Occipital lobe (tissue), 3 donors: ENCODE measurements at places on chromosomes 2 and 18.

DNA sequence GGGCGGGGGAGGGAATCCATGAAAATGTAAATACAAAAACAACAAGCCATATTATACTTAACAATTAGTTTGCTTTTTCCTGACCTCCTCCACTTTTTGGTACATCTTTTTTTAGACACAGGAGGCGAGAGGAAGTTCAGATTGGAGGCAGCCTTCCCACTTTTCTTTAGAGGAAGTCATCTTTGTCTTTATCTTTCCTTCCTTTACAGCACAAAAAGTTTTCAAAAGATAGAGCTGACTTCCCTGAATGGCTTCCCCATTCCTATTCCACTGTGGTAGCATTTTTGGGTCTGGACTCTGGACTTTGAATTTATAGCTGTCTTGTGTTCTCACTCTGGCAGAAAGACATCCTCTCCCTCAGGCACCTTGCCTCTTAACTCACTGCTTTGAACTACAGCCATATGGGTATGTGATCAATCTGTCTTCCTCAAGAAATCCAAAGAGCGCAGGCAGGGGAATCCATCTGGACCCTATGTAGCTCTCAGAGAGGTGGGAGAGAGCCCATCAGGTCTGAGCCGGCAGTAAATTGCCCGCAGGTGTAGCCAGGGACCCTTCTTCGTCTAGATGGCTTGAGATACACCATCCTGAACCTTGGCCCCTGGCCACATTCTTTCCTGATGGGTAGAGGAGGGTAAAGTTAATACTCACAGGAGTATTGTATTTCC lies 101.9 kb downstream of the AQP4 start:
- DNase-seq, result no peak

GRCh38 chr2:162748566-162749215 lies 89.9 kb downstream of the KCNH7 start:
- no peak for DNase-seq

GRCh38 chr2:149860276-149860921 lies 272.8 kb upstream of the MMADHC start:
- DNase-seq, result no peak

DNA sequence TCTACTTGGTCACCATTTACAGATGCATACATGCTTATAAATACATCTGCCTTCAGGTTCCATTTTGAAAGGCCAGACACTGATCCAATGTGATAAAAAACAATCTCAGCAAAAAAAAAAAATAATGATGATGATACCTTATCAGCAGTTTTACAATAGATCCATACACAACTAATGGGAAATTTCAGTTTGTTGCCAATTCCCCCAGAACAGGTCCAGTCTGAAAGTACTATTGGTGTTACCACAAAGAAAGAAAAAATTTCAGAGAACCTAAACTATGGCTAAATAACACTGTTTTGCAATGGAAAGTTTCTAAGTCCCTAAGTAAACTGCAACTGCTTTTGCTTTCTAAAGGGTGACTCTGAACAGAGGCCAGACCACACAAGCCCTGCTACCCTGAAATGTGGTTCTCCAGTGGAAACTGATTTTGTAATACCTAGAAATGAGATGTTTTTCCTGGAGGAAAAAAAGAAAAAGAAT lies 54.1 kb downstream of the LPIN2 start:
- DNase-seq, result no peak

DNA sequence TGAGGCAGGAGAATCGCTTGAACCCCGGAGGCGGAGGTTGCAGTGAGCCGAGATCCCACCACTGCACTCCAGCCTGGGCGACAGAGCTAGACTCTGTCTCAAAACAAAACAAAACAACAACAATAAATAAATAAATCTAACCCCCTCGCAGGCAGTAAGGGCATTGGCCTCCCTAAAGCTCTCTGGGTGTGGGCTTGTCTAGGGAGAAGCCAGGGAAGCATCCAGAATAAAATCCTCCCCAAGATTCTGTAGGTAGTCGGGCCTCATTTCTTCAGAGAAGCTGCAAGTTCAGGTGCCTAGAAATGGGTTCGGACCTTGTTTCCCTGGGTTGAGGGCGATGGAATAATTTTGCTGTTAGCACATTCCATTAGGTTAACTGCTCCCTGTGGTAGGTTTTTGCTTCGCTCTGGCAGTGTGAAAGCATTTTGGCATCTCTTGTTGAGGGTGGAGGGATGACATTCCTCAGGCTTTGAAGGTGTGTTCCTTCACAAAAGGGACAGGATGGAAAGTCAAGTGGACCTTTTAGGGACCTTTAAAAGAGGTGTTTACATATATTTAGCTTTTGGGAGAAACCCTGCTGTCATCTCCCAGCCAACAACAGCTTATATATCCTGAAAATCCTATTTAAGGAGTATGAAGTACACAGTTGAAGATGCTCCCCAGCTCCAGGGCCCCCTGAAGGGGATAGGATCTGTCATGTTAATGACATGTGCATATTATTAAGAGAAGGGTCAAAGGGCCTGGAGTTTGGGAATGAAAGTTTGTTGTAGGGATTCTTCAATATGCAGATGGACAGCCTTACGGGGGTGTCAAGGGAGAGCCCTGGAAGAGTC lies 17.7 kb downstream of the MYCN start:
- no peak for DNase-seq

DNA sequence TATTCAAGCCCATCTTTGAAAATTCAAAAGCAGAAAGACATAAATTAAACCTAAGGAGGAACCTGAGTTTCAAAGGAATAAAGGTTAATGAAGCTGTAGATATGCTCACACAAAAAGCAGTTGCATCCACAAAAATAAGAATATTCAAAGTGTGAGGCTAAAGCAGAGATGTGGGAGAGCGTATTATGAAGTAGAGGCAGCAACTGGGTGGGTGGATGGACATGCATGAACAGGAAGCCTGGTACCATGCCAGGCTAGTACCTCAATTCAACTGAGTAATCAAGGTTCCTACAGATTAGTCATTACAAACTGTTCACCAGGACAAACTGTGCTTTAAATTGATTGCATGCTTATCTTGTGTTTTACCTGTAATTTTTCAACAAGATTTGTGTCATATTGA lies 330.0 kb upstream of the PKDCC start:
- DNase-seq, result peak; percentile 3

- no peak for DNase-seq
Observed at GRCh38 chr18:35692866-35693265, 111.3 kb downstream of the GALNT1 start.

GRCh38 chr2:10497797-10498251 lies 49.7 kb upstream of the ODC1 start:
- DNase-seq, result peak; percentile 62

DNA sequence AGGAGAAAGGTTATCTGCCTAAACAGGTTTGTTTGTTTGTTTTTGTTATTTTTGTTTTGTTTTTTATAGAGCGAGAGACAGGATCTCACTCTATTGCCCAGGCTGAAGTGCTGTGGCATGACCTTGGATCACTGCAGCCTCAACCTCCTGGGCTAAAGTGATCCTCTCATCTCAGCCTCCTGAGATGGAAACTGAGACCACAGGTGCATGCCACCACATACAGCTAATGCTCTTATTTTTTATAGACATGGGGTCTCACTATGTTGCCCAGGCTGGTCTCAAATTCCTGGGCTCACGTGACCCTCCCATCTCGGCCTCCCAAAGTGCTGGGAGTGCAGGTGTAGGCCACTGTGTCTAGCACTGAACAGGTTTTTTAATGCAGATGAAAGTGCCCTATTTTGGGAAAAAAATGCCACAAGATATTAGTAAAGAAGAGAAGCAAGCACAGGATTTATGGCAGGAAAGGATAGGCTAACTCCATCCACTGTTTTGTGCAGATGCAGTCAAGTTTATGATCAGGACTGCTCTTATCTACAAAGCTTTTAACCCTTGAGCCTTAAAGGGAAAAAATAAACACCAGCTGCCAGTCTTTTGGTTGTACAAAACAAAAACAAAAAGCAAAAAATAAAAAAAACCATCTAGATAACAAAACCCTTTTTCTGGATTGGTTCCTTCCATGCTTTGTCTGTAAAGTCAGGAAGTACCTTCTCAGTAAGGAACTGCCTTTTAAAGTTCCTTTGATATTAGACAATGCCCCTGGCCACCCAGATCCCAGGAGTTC lies 29.4 kb downstream of the MAP4K3 start:
- DNase-seq, result no peak

DNA sequence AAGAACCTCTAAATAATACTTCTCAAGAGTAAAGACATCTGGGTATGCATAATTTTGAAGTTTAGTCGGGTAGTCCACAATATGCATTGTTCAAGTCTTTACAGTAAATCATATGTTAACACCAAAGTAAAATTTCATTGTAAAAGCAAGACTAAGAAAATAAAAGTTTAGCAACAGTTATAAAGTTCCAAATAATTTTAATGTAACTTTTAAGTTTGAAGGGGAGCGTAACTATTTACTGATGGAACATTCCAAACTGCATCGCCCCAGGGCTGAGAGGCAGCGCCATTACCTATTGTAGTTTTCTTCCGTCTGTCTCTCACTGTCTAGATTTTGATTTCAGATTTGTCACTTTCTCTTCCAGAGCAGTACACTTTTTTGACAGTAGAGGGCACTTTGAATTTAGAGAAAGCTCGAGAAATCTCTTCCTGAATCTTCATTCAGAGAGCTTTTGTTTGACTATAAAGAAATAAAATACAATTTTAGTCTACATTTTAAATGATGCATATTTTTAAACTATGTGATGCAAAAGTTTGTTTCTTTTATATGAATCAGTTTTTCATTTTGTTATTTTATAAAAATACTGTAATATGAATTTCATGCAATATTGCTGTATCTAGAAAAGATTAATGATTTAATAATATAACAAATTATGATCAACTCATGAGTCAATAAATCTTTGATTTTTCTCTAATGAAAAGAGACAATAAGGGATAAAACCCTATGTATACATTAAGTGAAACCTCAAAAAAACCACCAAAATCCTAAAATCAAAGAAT lies 389.8 kb downstream of the FIGN start:
- DNase-seq, result no peak

DNA sequence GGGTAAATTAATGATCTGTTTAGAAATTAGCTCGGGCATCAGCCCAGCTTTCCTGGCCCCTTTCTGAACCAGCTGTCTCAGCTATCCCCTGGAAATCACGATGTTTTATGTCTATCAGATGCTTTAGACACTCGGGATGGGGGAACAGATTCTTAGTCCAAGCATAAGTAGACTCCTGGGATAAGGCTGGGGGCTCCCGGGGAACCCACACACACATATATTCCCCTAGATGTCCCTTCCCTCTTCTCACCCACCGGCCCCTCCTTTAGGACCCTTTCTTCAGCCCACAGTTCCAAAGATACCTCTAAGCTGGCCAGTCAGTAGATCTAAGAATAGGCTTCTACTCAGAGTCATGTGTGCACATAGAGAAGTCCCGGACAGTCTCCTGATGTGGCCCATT lies 151.5 kb upstream of the COPS8 start:
- no peak for DNase-seq

GRCh38 chr2:208627110-208627884 lies 220.7 kb downstream of the PTH2R start:
- DNase-seq, result no peak

DNA sequence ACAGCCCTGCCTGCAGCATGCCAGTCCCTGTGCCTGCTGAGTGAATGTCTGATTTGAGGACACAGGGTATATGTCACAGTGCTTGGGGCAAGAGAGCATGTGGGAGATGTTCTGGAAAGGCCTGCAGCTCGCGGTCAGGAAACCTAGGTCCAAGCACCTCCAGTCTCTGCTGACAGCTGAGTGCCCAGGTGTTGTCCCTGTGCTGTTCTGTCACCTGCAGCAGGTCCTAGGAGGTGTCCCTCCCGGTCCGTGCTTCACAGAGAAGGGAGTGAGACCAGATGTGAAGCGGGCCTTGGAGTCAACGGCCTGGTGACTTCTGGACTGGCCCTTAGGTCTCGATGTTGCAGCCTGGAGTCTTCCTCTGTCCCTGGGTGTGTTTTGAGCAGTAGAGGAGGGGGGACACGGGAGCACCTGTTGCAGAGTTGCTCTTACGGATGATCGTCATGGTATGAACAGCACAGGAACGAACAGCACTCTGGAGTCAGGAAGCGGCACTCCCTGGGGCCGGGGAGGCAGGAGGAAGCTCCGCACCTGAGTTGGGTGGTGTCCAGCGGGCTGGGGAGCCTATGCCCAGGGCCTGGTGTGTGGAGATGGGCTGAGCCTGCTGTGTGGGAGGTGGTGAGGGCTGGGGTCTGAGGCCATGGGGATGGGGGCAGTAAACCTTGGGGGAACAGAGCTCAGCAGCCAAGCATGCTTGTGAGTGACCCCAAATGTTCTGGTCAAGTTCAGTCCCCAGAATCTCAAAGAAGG lies 21.6 kb upstream of the ARHGEF4 start:
- DNase-seq, result no peak

DNA sequence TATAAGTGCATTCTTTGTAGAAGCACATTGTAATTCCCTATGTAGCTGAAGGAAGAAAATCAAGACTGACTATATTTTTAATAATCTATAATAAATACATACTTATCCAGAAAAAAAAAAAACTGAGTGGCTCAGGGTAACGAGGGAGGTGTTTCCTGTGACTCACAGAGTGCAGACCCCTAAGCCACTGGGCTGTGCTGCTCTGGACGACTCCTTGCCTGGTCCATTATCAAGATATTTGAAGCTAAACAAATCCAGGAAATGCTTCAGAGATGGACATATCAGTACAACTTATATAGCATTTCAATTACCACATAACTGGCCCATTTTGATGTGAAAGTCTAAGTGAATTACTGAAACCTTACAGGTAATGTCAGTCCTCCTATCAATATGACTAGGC lies 80.6 kb downstream of the PIGN start:
- no peak for DNase-seq
